Motor neuron (in vitro differentiated cells): ENCODE measurements at places on chromosomes 5 and 9. TPM values are rescaled to one million over a fixed set of nuclear protein-coding genes. Genes with fewer than 3 reads are reported as not detected.

PCDHGA4 gene
- 0.87 and 1.1 TPM in 2 replicates for total RNA-seq

ACSL6 gene
- total RNA-seq, result 16.7 and 17.4 TPM in 2 replicates

NMUR2 gene
- 0.50 TPM in 1 of 2 replicates, not detected in the other for total RNA-seq

FBXW5 gene
- total RNA-seq, result 40.2 and 41.5 TPM in 2 replicates

IL31RA gene
- total RNA-seq, result 0.09 and 0.21 TPM in 2 replicates

NDST1 gene
- 38.7 and 43.1 TPM in 2 replicates for total RNA-seq

CDH12 gene
- 22.2 and 23.7 TPM in 2 replicates for total RNA-seq

PCDHGA1 gene
- total RNA-seq, result 0.23 and 0.47 TPM in 2 replicates

NXNL2 gene
- 0.41 TPM in 1 of 2 replicates, not detected in the other for total RNA-seq

LCN2 gene
- total RNA-seq, result 0.65 and 0.76 TPM in 2 replicates

SELENOP gene
- 1.8 and 3.8 TPM in 2 replicates for total RNA-seq

FAM169A gene
- total RNA-seq, result 1.5 and 1.9 TPM in 2 replicates

GMCL2 gene
- total RNA-seq, result 0.08 TPM in 1 of 2 replicates, not detected in the other

SHOC1 gene
- 0.24 and 0.29 TPM in 2 replicates for total RNA-seq
